A549 treated with CORT108297 at 1 μM for 4 hours (cell line): ENCODE measurements at places on chromosomes 4 and X. TPM values are rescaled to one million over a fixed set of nuclear protein-coding genes. Genes with fewer than 3 reads are reported as not detected.

HPGDS gene
- total RNA-seq = not detected in 5 replicates

CXXC4 gene
- 0.02 to 0.05 TPM in 2 of 5 replicates, not detected in the others for total RNA-seq

SPARCL1 gene
- total RNA-seq = not detected in 5 replicates

RGN gene
- 0.09 TPM in 1 of 5 replicates, not detected in the others for total RNA-seq

CXCL10 gene
- 0.07 to 0.22 TPM (median 0.13 TPM) in 5 replicates for total RNA-seq

SNCA gene
- total RNA-seq = 0.08 to 0.31 TPM (median 0.14 TPM) in 5 replicates

TBC1D9 gene
- total RNA-seq = 6.5 to 8.3 TPM (median 7.5 TPM) in 5 replicates

CDKL2 gene
- 0.58 to 0.84 TPM (median 0.69 TPM) in 5 replicates for total RNA-seq

CTSO gene
- total RNA-seq = 0.74 to 1.2 TPM (median 0.96 TPM) in 5 replicates

RBM46 gene
- not detected in 5 replicates for total RNA-seq

TLR2 gene
- 0.13 to 0.23 TPM (median 0.16 TPM) in 5 replicates for total RNA-seq

EMCN gene
- total RNA-seq = not detected in 5 replicates

TKTL2 gene
- total RNA-seq = not detected in 5 replicates

APELA gene
- total RNA-seq = not detected in 5 replicates
